ENCODE measurements at places on chromosomes 1 and 21.

DNA sequence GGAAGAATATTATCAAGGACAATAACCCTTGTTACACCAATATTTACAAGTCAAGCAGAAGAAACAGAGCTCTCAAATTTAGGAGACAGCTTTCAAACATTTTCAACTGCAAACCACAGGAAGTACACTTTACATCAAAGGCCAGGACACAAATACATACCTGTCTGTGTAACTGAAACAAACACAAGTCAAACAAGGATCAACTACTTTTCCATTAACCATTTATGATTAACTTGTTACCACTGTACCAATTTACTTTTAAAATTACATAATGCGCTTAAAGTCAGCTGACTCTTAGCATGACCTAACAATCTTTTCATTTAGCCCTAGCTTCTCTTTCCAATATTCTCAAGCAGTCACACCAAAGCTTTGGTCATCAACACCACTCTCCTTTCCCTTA is 43.5 kb downstream of the TRIM33 start:
- DNase-seq: no peak

DNA sequence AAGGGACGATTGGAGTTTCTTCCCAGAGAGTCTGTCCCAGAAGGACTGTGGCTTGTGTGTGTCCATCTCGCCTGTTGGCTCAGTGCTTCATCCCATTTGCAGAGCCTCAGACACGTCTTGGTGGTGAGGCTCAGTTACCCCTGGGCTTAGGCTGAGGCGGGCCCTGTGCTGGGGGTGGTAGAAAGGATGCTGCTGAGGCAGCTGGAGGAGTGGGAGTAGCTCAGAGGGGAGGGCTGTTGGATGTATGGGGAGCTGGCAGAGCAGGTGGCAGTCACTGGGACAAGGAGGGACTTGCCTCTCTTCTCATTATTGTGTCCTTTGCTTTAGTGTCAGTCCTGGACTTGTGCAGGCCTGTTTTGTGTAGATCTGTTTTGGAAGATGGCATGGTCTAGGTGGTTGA is 7.3 kb upstream of the MIIP start:
- no peak for DNase-seq

- DNase-seq: no peak
Observed at GRCh38 chr1:36963006-36963405, 71.3 kb downstream of the GRIK3 start.

- peak; percentile 46 for DNase-seq
Observed at GRCh38 chr1:221782477-221782876, 40.6 kb upstream of the DUSP10 start.

GRCh38 chr1:232225336-232226131 is 404.4 kb downstream of the SIPA1L2 start:
- no peak for DNase-seq

DNA sequence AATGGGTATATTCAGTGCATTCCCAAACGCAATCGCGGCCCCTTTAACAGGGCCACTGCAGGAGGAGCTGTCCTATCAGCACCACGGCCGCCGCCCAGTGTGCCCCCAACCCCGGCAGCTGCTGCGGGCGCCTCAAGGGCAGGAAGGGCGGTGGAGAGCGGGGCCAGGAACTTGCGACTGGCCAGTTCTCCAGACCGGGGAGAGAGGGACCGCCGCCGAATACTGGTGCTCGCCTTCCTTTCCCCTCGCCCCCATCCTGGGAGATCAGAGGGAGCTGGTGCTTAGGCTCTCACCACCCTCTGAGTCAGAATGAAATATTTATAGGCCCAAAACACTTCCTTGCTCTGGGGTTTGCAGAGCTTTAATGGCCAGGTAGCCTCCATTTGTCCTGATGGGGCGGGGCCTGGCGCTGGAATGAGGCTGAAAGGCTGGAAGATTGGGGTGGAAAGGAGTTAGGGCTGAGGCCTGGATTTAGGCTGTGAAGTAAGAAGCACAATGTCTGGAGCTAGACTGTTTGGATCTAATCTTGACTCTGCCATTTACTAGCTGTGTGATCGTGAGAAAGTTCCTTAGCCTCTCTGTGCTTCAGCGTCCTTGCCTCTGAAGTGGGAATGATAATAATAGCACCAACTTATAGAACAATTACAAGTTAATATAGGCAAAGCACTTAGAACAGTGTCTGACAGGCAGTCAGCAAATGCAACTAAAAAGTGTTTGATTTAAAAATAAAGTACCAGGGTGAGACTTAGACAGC is 75.5 kb downstream of the NAV1 start:
- DNase-seq: no peak

- DNase-seq: no peak
Observed at GRCh38 chr1:198907423-198907746, 268.5 kb downstream of the PTPRC start.

DNA sequence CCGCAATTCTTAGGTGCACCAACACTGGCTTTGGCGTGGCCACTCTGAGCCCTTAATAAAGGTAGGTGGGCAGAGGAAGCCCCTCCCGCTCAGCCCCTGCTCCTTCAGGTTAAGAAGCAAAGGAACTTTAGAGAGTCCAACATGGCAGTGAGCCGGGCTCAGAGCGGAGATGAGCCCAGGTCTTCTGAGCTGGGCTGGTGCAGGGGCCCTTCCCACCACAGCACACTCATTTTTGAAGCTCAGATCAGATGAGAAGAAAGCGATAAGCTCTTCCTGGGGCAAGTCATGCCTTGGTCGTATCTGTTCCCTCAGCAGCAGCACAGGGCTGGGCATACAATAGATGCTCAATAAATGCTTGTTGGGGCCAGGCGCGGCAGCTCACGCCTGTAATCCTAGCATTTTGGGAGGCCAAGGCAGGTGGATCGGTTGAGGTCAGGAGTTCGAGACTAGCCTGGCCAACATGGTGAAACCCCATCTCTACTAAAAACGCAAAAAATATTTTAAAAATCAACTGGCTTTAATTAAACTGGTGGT is 51.1 kb upstream of the TARDBP start:
- no peak for DNase-seq

DNA sequence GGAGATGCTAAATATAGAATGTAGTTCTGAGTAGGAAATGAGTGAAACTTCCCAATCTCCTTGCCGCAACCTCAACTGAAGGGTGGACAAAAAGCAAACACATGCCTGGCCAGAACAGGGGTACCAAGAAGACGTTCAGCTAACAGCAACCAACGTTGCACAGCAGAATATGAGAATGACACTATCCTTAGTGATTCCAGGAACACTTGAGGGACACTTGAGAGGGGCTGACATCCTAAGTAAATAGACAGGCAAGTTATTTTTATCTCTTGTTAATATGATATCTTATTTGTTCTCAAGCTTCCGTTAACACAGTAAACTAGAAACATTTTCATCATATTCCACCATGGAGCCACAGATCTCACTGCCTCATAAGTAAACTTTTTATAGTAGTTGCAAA is 908 bp downstream of the KRTAP19-1 start:
- DNase-seq: no peak

GRCh38 chr1:88175631-88176226 is 508.3 kb upstream of the PKN2 start:
- peak; percentile 19 for DNase-seq

GRCh38 chr1:161114556-161114955 is 3.3 kb downstream of the PFDN2 start:
- DNase-seq: no peak

- no peak for DNase-seq
Observed at GRCh38 chr1:114112775-114113174, 40.9 kb downstream of the SYT6 start.

DNA sequence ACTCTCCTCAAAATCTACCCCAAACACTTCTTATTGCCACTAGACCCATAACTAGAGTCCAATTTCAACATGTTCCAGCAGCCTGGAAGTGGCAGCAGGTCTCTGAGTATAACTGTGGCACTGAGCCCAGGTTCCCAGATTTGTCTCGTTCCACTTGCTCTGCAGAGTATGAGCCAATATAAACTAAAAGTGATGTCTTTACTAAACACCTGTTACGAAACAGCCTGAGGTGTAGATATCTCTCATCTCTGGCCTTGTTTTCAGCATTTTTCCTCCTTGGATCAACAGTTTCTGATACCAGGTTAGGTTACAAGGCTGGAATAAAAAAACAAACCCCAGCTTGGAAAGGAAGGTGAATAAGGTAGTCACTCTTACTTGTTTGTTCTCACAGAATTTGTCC is 25.2 kb upstream of the PRDX6 start:
- DNase-seq: no peak

GRCh38 chr1:49597436-49597835 is 426.3 kb downstream of the AGBL4 start:
- DNase-seq: no peak

DNA sequence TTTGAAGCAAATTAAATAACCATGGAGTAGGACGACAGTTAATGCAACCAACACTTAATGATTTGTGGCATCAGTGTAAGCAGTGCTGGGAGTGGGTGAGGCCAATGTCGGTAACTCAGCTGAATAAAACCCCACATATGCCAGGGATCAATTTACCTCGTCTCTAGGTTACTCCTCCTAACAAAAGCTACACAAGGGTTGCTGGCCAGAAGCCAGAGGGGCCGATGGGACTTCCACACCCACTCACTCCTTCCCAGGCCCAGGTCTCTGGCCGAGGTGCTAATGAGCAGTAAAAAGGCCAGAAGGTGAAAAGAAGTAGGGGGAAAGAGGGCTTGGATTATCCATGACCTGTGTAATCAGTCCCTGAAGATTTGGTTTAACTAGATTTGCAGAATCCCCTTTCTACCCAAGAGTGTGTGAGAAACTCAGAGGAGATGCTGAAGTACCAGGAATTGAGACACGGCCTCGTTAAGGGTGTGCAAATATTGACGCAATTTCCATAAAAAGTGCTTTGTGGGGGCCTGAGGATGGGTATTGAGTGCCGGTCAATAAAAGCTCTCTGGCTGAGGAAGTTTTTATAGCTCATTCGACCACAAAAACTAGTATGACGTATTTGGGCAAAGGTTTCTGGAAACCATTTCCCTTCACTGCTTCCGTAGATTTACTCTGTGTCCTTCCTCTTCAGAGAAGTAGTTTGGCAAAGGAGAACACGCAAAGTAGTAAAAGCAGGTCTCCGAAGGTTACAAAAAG is 145.5 kb downstream of the TBX15 start:
- no peak for DNase-seq

GRCh38 chr1:103365860-103366569 is 159.5 kb upstream of the RNPC3 start:
- DNase-seq: peak; percentile 24

- DNase-seq: no peak
Observed at GRCh38 chr1:218366322-218367052, 21.4 kb downstream of the TGFB2 start.

GRCh38 chr1:167734227-167734626 is 12.4 kb downstream of the MPZL1 start:
- DNase-seq: no peak

- no peak for DNase-seq
Observed at GRCh38 chr1:182622901-182623528, 18.8 kb upstream of the RGS16 start.

DNA sequence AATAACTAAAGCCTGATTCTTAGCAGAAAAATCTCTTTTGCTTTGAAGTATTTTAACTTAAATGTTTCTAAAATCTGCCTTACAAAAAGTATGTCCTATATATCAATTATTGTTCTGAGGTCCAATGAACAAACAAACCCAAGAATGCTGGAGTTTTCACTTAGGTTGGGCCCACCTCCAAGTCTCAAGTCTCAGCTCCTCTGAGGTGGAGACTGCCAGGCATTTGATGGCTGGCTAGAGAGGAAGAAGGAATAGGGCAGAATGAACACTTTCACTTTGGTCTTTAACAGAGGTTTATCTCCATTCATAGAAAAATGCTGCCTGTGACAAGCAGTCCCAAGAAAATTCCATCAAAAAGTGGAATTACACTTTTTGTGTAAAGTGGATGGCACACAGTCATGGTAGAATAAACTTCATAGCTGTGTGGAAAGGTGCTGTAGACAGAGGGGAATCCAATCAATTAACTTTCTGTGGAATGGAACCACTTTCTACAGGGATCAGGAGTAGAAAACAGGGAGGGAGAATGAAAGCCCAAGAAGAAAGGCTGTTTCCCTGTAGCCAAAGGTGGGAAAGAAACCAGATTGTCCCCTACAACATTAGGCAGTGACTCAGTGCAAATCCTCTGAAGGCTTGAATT is 349.4 kb upstream of the RUNX1 start:
- no peak for DNase-seq

GRCh38 chr1:91851130-91852010 is 34.6 kb downstream of the TGFBR3 start:
- peak; percentile 80 for DNase-seq

DNA sequence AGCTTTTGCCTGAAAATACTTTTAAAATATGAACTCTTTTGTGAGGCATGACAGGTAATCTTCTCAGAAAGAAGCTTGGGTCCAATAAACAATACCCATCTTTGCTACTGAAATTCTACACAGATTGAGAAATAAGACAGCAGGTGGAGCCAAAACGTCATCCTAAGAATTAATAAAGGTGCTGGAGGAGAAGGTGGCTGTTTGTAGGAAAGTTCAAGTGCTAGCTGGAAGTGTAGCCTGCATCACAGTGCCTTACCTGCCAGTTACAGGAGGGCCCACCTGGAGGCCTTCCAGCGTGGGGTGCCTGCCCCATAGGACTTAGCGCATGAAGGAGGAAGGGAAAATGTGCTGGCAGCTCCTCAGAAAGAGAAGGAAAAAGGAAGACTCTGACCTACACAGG is 93.7 kb downstream of the TTC3 start:
- DNase-seq: no peak

GRCh38 chr1:59057211-59057694 is 239.6 kb upstream of the FGGY start:
- peak; percentile 87 for DNase-seq

GRCh38 chr1:85911742-85912141 is 203.5 kb upstream of the ZNHIT6 start:
- DNase-seq: peak; percentile 16

DNA sequence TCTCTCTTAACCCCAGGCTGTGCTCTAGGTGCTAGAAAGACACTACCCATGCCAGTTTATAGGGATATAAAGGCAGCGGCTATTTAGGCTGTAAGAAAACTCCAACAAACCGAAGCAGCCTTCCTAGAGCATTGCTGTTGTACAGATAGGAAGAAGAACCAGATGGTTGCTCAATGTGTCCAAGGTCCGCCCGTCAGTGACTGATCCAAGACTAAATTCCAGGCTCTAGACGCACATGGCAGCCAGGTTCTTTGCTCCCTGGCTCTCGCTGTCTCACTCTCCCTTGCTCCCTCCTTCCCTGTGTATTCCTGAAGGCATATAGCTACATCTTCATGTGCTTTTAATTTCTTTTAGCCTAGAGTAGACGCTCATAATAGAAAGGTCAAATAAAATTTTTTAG is 303.4 kb downstream of the KIF26B start:
- no peak for DNase-seq
